Activated T-cell treated with anti-CD3 and anti-CD28 coated beads, Interleukin-2, amount 50 U/mL, for 1 hour (primary cell): ENCODE measurements at places on chromosomes 7 and 10.

DNA sequence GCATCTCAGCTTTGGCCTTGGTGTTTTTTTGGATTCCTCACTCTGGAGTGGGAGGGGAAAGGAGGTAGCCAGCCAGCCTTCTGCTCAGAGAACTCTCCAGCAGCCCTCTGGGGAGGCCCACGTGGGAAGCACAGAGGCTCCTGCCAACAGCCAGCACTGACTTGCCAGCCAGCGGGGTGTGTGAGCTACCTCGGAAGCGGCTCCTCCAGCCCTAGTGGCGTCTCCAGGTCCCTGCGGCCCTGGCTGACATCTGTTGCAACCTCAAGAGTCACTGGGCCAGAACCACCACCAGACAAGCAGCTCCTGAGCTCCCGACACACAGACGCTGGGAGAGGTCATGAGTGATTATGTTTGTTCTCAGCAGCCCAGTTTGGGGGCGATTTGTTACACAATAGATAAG lies 180.2 kb upstream of the FZD8 start:
- DNase-seq, result no peak

GRCh38 chr10:32961343-32961894 lies 3.4 kb upstream of the ITGB1 start:
- no peak for DNase-seq

GRCh38 chr7:131538071-131538812 lies 18.2 kb downstream of the PODXL start:
- no peak for DNase-seq

GRCh38 chr7:104388222-104388621 lies 59.8 kb downstream of the LHFPL3 start:
- DNase-seq, result no peak

- DNase-seq, result no peak
Measured at GRCh38 chr7:64431838-64432237, 118.1 kb downstream of the ZNF736 start.

DNA sequence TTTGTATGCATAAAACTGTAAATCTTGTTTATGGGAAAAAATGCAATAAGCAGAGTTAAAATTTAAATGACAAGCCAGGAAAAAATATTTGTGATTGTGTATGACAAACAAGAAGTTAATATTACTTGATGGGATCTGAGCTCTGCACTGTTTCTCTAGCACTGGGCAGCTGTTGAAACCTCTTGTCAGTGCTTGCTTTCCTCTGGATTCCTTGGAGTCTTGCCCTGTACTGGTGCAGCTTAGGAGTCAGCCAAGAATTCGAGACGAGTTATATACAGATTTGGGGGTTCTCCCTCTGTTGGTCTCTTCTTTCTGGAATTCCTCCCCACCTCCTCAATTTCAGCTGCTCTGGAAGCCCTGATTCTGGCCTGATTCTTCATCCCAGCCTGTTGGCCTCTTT lies 24.3 kb upstream of the OPN4 start:
- no peak for DNase-seq

DNA sequence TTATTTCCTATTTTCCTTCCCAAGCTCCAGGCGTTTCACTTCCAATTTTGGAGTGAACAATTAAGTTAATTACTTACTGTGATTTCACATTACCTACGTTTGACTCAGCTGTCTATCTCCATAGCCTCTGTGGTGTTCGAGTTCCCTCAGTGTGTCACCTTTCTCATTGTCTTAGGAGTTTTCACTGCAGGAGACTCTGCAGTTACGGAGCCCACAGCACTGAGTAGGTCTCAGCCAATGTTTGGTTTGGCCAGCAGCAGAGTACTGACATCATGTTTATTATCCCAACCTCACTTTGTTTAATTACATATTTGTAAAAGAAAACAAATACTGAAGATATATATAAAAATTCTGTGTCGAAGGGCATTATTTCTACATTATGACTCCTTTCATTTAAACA lies 1123.9 kb downstream of the CNTNAP2 start:
- no peak for DNase-seq

GRCh38 chr10:130202984-130203621 lies 66.9 kb downstream of the GLRX3 start:
- DNase-seq, result no peak

- no peak for DNase-seq
Measured at GRCh38 chr7:2143981-2144595, 88.7 kb downstream of the MAD1L1 start.

DNA sequence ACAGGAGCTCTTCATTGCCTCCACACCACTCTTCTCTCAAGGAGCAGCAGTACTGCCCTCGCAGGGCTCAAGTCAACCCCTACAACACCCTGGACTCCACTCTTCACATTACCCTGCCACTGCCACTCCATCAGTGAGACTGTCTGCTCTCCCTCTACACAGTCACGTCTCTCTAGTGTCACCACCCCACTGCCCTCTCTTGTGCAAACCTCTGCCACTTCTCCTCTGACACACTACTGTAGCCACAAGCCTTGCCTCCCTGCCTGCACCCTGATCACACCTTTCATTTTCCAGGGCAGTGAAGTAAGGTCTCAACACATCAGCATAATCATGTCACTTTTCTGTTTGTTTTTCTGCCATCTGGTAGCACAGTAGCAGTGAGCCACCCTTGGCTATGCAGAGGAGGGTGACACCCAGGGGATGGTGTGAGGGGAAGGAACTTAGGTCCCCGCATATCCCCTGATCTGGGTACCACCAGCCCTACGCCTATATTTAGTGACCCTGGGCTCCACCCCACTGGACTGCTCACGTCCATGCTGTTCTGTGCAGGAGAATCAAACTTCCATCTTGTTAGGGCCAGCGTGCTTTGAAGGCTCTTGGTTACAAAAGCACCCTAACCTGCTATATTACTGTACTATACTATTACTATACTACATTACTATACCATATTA lies 1.6 kb downstream of the C10orf143 start:
- no peak for DNase-seq

GRCh38 chr10:49611166-49611815 lies 1.2 kb downstream of the SLC18A3 start:
- no peak for DNase-seq

DNA sequence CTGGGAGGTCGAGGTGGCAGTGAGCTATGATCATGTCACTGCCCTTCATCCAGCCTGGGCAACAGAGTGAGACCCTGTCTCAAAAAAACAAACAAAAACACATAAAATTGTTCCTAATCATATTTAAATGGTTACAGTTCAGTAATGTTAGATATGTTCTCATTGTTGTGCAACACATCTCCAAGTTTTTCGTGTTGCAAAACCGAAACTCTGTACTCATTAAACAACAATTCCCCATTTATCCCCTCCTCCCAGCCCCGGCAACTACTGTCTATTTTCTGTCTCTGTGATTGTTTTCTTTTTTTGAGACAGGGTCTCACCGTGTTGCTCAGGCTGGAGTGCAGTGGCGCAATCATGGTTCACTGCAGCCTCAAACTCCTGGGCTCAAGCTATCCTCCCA lies 16.1 kb upstream of the PRXL2A start:
- DNase-seq, result no peak

- no peak for DNase-seq
Measured at GRCh38 chr10:91597197-91597881, 35.5 kb downstream of the PPP1R3C start.

- DNase-seq, result no peak
Measured at GRCh38 chr7:128260069-128260795, 19.2 kb downstream of the LEP start.
